Naive thymus-derived CD8-positive, alpha-beta T cell (primary cell): ENCODE measurements at places on chromosomes 3 and 15. TPM values are rescaled to one million over a fixed set of nuclear protein-coding genes. Genes with fewer than 3 reads are reported as not detected.
A peak's percentile ranks its signal among the peaks of the same experiment; 100 is the strongest.

GRCh38 chr3:53677413-53677812, 168.8 kb downstream of the CHDH start:
- DNase-seq = no peak

PIGB gene
- 12.4 TPM for total RNA-seq

- DNase-seq = no peak
These were observed 32.2 kb downstream of the COL8A1 start for GRCh38 chr3:99670556-99670950.

DUOXA2 gene
- not detected for total RNA-seq

DNA sequence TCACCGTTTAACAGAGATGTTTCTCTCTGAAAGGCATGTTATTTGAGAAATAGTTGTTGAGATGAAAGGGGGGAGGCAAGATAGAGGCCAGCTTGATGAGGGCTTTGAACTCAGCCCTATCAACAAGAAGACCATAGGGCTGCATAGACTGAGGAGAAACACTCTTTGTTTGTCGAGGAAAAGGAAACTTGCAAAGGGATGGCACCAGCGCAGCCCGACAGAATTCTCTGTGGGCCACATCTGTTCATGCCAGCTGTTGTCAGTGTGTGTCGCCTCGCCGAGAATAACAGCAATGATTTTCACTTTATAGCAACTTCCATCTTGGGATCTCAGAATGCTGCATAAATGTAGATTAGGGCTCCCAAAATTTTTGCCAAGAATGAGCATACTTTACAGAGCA, 478.3 kb upstream of the TPRG1 start:
- no peak for DNase-seq

CACNA2D2 gene
- 4.9 TPM for total RNA-seq

DNA sequence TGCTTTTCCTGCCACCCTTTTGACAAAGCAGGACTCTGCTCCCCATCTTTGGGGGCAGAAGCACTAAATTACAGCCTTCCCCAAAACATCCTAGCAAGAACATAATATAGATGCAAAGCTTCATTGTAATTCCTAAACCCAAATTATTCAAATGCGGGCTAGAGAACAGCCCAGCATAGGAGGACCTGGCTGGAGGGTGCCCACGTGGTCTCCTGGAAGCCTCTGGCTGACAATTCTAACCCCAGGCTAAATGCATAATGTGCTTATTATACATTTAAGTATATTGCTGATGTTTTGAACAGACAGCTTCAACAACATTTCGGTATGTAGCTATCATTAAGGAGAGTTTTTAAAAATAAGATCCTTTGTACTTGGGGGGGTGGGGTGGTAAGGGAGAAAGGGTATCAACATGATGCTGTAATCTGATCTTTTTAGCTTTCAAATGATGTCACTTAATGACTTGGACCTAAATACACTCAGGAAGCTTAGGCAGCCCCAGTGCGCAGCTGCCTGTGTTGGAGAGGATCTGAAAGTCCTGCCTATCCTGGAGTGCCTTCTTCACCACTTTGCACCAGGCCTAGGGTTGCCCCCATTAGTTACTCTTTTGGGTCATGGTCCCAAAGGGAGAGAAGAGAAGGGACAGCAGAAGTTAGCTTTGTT, 57.2 kb upstream of the USP3 start:
- no peak for DNase-seq

DISP2 gene
- 0.31 TPM for total RNA-seq

GRCh38 chr15:73792415-73792814, 39.3 kb upstream of the INSYN1 start:
- no peak for DNase-seq

ZNF620 gene
- 3.9 TPM for total RNA-seq

DNA sequence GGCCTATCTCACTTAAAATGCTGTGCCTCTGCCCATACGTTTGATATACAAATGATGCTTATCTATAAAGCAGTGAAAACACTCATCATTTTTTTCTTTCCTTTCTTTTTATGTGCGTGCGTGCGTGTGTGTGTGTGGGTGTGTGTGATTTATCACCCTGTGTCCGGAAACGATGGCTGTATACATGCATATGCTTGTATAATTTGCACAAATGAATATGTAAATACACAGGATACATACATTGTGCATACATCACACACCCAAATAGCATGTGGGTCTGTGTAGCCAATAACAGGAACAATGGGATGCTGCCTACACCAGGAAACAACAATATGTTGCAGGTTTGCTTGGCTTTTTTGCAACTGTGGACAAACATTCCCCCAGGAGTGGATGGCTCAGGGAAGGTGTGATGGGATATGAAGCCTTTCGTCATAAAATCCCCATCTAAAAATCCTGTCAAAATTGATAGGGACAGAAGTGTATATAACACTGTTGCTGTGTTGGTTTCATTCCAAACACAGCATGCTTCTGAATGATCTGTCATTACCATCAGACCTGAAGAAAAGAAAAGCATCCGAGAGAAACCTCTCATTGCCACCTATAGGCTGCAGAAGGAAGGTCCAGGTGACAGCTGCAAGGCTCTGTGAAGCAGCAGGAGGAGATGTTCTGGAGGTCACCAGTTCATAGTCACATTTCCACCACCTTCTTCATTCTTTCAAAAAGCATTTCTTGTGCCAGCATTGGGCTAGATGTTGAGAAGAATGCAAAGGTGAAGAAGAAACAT, 503.9 kb upstream of the NR2F2 start:
- DNase-seq = peak; percentile 6

- no peak for DNase-seq
These were observed 2.3 kb downstream of the MEGF11 start for GRCh38 chr15:66251065-66251789.

GOLGA6D gene
- total RNA-seq = 0.19 TPM

GRCh38 chr15:91061997-91062396, 38.1 kb upstream of the SV2B start:
- DNase-seq = no peak

C15orf62 gene
- 2.2 TPM for total RNA-seq

DNA sequence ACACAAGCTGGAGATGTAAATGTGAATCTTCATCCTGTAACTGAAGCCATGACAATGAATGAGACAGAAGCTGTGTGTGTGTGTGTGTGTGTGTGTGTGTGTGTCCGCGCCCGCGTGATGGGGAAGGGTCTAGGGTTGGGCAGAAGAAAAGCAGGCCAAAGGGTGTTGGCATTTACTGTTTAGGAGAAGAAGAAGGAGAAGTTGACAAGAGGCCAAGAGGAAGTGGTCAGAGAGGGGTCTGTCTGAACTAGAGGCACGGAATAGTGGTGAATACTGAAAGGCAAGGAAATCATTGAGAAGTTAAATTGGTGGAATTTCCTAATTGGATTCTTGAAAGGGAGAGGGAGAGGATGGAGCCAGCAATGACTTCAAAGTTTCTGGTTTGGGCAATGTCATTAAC, 5.6 kb upstream of the NCEH1 start:
- no peak for DNase-seq

DNA sequence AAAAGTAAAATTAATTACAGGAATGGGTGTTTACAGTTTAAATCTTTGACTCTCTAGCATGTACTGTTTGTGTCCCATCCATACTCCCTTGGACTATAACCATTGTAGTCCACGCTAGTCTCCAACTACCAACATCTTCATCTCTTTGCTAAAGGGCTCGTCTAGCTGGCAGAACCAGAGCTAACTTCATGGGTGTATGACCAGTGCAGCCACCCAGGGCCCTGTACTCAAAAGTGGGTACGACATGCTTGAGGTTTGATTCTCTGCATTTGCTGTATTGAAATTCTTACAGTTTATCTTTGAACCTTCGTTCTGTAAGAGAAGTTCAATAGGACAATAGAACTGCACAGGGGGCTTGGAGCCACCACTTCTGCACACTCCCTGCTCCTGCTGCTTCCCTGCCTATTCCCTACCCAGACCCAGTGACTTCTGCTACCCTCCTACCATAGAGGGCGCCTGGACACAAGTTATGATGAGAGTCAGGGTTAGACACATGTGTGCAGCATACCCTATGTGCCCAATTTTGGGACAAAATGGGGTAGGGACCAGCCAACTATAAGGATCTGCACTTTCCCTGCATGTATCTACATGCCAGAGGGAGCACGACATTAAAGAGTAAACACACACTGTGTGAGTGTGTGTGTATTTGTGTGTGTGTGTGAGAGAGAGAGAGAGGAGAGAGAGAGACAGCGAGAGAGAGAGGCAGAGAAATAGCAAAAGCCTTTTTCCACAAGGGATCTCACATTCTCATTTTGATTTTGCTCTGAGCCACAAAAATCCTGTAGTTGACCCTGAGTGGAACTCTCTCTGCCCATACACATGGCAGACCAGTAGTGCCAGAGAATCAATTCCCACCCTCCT, 59.0 kb upstream of the NECTIN3 start:
- no peak for DNase-seq

TMEM212 gene
- total RNA-seq = not detected

- no peak for DNase-seq
These were observed 879.9 kb downstream of the TUSC7 start for GRCh38 chr3:117589454-117589853.

ULK4 gene
- total RNA-seq = 16.8 TPM

CAMP gene
- total RNA-seq = not detected

CD96 gene
- 316 TPM for total RNA-seq

GRCh38 chr3:176692199-176692965, 504.9 kb downstream of the TBL1XR1 start:
- no peak for DNase-seq

DNA sequence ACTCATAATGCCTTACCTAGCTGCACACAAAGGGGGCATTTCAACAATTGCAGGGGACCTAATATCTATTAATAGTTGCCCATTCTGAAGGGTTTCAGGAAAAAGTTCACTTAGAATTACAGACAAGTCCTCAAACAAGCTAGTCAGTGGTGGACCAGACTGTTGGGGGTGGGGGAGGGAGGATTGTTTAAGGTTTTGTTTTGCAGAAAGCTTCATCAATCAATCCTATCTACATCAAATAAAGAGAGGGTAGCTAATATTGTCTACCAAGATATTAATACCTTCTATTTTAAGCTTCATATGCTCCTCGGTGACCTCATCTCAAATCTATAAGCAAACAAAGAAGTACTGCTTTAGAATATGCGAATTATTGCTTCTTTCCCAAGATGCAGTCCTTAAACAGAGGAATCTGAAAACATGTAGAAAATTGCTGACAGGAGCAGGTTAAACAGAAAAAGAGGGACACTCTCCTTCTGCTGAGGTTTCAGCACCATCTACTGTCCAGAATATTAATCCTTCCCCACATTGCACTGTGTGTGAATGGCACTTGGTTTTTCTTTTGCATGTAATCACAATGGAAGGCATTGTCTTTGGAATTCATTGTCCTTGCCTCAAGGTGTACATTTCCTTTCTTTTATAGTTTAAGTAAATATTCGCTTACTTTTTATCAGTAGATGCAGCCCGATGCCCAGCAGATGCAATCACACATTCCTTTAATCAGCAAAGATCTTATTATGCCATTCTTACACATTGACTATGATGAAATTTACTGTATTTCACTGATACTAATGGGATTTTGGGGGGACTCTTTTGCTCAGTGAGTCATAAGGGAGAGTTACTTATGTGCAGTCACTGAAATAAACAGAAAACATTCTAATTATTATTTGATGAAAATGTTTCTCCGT, 94.7 kb downstream of the IL5RA start:
- no peak for DNase-seq

DNA sequence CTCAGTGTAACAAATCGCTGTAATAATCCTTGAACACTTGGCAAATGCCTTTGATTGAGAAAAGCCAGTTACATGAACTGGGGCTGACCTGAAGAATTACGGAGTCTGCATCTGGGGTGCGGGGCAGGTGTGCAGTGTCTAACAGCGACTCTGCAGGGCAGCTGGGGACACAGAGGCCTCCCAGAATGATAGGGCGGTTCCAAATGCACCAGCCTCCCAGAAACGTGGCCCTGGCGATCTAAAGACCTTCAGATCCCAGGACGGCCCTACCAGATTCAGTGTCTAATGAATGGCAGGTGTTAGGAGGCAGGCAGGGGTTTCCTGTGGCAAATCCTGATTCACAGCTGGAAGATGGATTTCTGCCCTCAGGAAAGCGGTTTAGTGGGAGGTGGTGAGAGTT, 100.5 kb upstream of the RGMA start:
- no peak for DNase-seq

GRCh38 chr15:70197318-70197944, 99.7 kb upstream of the TLE3 start:
- no peak for DNase-seq

FAM227B gene
- total RNA-seq = 14.5 TPM

GATM gene
- total RNA-seq = 5.0 TPM
